A549 (cell line): ENCODE measurements at places on chromosomes 7 and 10.

DNA sequence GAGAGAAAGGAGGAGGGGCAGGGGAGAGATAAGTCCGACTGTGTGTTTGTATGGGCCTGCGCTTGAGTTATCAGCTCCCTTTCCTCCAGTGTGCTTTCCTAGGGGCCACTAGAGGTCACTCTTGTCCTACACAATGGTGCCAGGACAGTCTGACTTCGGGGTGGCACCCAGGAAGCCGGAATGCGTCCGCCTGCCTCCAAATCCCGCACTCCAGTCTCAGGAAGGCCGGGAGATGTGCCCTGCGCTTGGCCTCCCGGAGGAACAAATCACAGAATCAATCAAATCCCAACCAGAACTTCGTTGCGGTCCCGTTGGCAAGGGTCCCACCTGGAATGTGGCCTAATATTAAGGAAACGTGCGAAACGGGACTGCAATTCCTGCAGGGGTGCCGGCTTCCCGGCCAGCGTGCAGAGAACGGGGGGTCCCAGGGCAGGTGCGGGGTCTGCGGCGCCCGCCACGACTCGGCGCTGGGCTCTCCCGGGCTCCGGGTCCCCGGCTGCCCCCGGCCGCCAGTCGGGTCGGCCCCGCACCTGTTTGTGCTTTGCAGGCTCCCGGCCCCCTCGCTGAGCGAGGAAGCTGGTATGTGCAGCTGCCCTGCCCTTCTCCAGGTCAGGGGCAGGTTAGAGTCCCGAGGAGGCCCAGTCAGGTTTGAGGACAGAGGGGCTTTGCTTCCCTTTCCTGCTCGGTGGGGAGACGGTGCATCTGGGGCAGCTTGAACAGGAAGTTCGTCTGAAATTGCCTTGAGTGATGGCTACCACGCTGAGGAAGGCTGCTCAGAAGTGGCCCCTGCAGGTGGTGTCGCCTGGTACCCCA lies 21.0 kb upstream of the HPS1 start:
- peak; percentile 90 for DNase-seq

GRCh38 chr10:88781206-88781605 lies 21.3 kb upstream of the LIPM start:
- DNase-seq: no peak

DNA sequence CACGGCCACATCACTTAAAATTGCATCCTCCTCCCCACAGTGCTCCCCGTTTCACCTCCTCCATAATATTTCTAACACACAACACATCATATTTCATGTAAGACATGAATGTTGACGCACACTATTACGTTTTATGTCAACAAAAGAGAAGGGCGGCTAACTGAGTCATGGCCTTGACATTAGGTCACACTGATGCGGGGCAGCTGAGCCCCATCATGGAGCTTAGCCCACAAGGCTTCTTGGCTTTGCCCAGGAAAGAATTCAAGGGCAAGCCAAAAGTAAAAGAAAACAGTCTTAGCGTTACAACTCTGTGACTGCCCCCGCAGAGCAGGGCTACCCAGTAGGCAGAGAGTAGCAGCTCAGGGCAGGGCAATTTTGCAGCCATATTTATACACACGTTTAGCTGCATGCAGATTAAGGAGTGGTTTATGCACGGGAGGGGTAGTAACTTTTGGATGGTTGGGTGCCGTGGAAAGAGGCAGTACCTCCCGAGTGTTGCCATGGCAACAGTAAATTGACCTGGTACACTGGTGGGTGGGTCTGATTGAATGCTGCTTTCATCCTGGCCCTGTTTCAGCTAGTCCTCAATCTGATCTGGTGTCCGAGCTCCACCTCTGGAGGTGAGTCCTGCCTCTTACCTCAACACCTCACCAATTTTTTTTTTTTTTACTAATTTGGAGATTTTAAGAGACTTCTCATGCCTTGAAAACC lies 156.2 kb upstream of the FRMD4A start:
- DNase-seq: no peak

GRCh38 chr7:30038196-30038980 lies 10.2 kb downstream of the PLEKHA8 start:
- DNase-seq: no peak

- DNase-seq: no peak
Observed at GRCh38 chr7:73971322-73971703, 56.7 kb upstream of the ELN start.

GRCh38 chr7:68733219-68734153 lies 864.8 kb upstream of the AUTS2 start:
- DNase-seq: peak; percentile 38

- DNase-seq: no peak
Observed at GRCh38 chr10:94443047-94443446, 40.7 kb downstream of the TBC1D12 start.

- DNase-seq: no peak
Observed at GRCh38 chr7:45203936-45204445, 46.4 kb downstream of the RAMP3 start.

DNA sequence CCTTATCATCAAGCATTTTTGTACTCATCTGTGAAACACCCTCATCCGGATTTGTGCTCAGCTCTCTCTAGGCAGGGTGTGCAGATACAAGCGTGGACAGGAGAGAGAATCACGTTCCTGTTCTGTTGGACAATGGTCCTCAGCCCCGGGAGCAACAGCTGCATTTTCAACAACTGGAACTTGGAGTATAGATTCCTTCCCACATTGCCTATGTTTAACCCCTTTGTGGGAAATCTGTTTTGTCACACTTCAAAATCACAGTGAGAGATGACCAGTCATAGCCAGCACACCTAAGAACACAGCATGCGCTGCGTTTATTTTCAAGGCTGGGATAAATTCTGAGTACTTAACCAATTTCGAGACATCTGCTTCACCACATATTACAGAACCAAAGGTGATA lies 32.5 kb downstream of the MAP3K8 start:
- no peak for DNase-seq

DNA sequence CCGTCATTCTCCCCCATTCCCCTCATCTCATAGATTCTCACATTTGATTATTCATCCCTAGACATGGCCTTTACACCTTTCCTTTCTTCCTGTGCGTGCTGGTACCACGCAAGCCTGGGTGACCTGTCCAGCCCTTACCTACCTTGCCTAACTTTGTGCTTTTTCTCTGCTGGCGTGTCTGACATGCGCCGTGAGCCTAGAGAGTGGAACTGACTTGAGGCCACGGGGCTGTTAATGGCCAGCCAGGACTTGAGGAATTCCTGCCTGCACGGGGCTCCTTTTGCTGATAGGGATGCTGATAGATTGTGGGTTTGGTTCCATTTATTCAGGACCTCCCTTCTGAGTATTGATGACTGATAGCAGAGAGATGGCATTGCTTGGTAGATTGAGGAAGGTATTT lies 134.2 kb downstream of the DOCK1 start:
- no peak for DNase-seq

GRCh38 chr10:35503578-35503977 lies 101.6 kb upstream of the GJD4 start:
- no peak for DNase-seq

GRCh38 chr7:7786595-7786994 lies 68.2 kb upstream of the RPA3 start:
- DNase-seq: no peak

GRCh38 chr7:94913391-94913790 lies 6.0 kb downstream of the PPP1R9A start:
- DNase-seq: no peak

GRCh38 chr10:76178532-76179292 lies 747.3 kb downstream of the LRMDA start:
- no peak for DNase-seq

DNA sequence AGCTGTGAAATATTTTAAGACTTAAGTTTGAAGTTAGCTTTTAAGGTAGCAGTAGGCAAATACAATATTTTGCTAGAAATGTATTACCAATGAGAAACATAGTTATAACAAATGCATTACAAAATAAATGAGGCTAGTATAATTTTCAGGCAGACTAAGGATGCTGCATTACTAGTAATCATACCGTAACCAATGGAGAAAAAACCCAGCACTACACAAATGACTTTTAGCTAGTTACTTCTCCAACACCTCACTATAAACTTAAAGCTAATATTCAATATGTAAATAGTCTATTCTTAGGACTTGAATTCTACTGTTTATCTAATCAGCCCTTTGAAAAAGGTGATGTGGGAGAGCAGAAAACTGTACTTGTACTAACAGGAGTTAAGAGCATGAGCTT lies 285.3 kb upstream of the KLF14 start:
- DNase-seq: no peak

DNA sequence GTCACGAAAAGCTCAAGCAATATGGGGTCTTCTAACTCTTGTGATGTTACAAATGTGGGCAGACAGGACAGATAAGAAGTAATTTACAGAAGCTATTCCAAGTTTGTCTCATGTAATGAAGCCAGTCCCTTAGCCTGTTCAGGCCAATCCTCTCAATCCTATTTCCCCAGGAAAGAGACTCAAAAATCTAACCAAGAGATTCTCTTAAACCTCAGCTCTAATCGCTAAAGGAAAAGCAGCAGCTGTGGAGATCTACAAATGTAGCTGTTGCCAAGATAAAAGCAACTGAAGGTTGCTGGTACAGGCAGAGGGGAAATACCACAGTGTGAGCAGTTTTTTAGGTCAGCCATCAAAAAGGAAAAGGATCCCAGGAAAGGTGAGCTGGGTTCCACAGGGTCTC lies 39.3 kb downstream of the ANK3 start:
- DNase-seq: no peak

GRCh38 chr7:33040803-33041516 lies 21.6 kb downstream of the NT5C3A start:
- peak; percentile 68 for DNase-seq

DNA sequence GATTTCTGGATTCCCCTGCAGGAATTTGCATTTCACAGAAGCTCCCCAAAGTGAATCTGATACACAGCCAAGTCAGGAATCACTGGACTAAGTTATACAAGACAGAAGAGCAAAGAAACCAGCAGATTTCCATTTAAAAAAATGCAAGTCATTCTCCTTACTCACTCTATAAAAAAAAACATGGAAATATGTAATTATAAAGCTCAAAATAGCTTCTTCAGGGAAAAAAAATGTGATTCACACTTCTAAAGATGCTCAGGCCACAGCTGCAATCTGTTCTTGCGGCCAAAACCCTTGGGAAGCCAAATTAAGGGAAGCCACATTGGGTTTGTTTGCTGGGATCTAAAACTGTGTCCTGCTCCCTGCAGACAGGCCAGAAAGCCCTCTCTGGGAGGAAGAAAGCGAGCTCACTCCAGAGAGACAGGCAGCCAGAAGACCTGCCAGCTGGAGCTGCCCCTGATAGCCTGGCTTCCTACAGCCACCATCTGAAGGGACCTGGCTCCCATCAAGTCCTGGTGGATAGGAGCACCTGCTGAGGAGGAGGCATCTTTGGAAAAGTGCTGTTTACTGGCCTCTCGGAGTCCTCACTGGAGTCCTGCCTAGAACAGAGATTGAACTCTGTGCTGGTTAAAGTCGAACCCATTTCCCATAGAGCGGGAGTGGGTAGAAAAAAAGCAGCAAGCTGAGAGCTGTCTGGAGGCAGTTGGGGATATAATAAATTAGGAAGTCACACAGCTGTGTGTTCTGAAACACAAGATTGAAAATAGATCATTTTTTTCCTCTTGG lies 359.2 kb upstream of the AOAH start:
- no peak for DNase-seq

DNA sequence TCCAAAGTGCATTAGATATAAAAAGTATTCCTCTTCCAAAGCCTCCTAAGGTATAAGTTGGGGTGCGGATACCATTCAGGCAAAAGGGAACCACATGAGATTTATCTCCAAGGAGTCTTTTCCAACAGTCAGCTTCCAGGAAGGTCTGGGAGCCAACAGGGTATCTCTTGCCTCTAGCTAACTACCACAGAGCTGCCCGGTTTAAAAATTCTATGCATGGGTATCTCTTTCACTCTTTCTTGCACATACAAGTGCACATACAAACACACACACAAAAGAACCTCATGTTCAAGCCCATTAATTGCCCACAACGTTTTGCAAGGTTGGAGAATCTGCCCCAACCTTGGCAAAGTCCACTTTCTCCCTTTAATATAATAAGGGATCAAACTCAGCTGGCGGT lies 80.7 kb downstream of the CDK6 start:
- no peak for DNase-seq

DNA sequence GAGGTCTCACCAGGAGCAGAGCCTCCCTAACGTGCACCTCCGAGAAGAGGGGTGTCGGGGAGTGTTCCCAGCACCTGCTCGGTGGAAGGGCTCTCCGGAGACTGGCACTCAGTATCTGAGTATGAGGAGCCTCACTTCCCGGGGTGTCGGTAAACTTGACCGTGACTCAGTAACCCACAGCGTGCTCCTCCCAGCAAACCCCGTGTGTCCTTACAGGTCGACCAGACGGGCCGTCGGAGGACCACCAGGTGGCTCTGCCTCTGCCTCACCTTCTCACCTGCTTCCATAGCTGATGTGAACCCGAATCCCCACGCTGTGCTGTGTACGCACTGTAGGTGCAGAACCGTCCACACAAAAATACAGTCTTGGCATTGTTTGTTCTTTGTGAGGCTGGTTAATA lies 29.0 kb upstream of the KNDC1 start:
- no peak for DNase-seq

DNA sequence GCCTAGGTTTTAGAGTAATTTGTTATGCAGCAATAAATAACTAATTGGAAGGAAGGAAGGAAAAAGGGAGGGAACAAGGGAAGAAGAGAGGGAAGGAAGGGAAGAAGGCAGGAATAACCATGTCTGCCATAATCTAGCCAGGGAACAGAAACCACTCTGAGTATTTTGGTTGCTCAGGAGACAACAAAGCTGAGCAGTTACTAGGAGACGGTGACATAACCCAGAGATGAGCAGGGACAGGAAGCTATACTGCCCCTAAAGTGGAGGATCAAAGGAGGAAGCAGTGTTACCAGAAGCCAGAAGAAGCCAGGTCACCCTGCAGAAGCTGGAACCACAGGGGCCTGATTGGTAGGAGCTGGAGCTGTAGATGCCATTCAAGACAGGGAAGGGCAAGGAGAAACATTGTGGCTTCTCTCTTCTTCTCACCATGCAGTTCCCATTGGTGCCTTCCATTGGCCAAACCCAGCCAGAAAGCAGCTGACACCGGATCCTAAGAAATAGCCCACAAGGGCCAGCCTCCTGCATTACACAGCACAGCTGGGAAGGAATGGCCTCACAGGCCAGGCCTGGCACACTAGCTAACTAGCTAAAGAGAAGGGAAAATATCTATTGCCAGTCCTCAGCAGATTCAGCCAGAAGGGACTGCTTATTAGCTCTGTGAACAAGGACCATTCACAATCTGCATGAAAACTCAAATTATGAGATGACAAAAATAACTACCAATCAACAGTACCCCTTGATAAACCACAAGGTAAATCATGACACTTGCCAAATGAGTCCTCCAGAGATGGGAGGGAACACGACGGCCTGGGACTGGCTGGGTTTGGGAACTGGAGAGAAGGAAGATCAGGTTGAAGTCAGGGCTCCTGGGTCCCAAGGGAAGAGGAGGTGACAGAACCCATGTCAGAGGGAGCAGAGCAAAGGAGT lies 184.5 kb upstream of the NFE2L3 start:
- no peak for DNase-seq
